Immature natural killer cell (primary cell): ENCODE measurements at places on chromosomes 13 and 19. TPM values are rescaled to one million over a fixed set of nuclear protein-coding genes. Genes with fewer than 3 reads are reported as not detected.

DNA sequence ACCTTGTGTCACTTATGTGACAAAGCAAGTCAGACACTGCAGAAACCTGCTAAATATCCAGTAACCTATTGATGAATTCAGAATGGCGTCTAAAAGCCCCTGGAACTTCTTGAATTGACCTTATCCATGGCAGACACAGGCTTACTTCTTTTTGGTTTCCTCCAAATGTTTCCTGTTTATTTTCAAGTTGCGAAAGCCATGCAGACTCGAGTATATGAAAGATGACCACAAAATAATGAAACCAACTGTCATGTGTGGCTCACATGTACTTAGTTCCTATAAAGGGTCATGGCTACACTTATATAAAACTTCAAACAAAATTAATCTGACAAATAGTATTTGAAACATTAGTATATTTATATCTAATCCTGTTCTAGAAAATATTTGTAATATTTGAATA, 113.1 kb upstream of the FNDC3A start:
- no peak for DNase-seq

- DNase-seq = no peak
Observed at GRCh38 chr19:11506101-11506555, 489 bp upstream of the ZNF653 start.

DNA sequence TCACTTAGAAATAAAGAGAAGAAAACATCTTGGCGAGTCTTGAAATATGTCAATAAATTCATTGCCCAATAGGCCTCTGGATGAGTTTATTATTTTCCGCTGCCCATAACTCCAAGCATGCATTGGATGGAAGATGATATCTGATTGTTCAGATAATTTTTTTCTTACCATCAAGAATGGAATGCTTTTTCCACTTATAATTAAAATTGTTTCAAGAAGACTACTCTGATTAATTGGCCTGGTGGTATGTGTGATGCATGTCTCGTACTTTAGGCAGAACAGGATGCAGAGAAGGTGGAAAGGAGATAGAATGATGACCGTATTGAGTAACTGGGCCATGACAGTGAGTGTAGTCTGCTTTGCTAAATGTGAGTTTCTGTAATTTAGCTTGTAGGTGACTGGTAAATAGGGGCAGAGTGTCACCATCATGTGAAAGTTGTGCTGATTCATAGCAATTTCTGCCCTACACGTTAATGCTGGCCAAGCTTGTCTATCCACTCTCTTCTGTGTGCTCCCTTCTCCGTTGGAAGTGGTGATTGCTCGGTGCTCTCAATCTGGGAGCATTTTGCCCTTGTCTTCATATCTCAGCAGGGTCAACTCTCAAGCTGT, 13.5 kb upstream of the SPATA13 start:
- no peak for DNase-seq

DNA sequence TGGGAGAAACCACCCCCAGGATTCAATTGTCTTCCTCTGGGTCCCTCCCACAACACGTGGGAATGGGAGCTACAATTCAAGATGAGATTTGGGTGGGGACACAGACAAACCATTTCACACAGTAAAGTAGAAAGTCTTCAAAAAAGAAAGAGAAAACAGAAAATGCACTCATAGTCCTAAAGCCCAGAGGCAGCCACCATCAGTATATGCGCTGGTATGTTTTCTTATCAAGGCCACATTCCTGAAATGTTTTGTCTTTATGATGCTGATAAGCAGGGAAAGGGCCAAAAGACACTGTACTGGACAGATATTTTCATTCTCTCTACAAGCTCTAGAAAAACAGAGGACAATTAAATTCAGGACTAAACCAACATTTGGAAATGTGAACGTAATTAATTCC, 375.8 kb upstream of the TSHZ3 start:
- DNase-seq = no peak

GRCh38 chr13:106530980-106531481, 4.4 kb downstream of the EFNB2 start:
- DNase-seq = no peak

Gene ZNF587B
- 1.4 TPM for polyA plus RNA-seq

DNA sequence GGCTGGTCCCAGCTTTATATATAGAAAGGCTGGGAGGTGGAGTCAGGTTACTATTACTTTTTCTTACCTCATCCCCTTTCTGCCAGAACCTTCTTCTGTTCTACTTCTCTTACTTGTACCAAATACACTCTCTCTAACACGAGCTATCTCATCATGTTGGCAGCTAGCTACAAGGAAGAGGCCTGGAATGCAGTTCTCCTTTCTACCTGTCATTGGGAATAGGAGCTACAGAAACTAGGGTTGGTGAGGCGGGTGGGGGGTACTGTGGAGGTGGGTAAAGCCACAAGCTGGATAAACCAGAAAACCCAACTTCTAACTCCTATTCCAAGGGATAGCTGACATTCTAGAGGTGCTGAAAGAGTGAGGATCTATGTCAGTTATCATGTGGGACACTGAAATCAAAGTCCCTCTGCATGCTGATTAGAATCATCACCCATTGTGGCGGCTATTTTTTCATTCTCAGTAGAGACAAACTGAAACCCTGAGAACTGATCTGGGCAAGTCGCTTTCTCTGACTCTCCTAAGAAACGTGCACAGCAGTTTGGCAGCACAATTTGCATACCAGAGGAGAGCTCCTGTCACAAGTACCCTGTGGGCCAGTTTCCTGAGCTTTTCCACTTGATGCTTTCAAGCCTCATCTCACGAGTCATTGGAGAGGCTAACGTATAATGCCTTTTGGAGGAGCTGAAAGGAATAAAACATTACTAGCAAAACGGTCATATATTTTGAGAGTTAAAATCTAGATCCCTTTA, 358.1 kb downstream of the ENOX1 start:
- no peak for DNase-seq

- DNase-seq = no peak
Observed at GRCh38 chr19:2711172-2711874, 8.8 kb upstream of the GNG7 start.

GRCh38 chr19:3163230-3163886, 15.2 kb upstream of the S1PR4 start:
- peak; percentile 63 for DNase-seq

GRCh38 chr19:18856385-18857126, 24.8 kb downstream of the UPF1 start:
- no peak for DNase-seq

GRCh38 chr13:28601581-28601980, 57.3 kb upstream of the POMP start:
- DNase-seq = no peak
